T-helper 17 cell (primary cell): ENCODE measurements at places on chromosomes 1 and 21. TPM values are rescaled to one million over a fixed set of nuclear protein-coding genes. Genes with fewer than 3 reads are reported as not detected.

VHLL gene
- not detected for total RNA-seq

HCRTR1 gene
- total RNA-seq: not detected

ATP5PB gene
- 101 TPM for total RNA-seq

LRRC3 gene
- 0.85 TPM for total RNA-seq

MPZL1 gene
- 3.0 TPM for total RNA-seq

TP73 gene
- not detected for total RNA-seq

ASAP3 gene
- 6.4 TPM for total RNA-seq

GSTM5 gene
- not detected for total RNA-seq

KRTAP11-1 gene
- total RNA-seq: not detected

CELA2B gene
- not detected for total RNA-seq

RWDD3 gene
- 10.0 TPM for total RNA-seq

TADA1 gene
- 12.0 TPM for total RNA-seq
